ENCODE measurements at places on chromosomes 4 and X.

GRCh38 chr4:171846232-171846631, 33.0 kb downstream of the GALNTL6 start:
- DNase-seq: no peak

GRCh38 chr4:140612357-140612756, 43.6 kb upstream of the UCP1 start:
- DNase-seq: no peak

DNA sequence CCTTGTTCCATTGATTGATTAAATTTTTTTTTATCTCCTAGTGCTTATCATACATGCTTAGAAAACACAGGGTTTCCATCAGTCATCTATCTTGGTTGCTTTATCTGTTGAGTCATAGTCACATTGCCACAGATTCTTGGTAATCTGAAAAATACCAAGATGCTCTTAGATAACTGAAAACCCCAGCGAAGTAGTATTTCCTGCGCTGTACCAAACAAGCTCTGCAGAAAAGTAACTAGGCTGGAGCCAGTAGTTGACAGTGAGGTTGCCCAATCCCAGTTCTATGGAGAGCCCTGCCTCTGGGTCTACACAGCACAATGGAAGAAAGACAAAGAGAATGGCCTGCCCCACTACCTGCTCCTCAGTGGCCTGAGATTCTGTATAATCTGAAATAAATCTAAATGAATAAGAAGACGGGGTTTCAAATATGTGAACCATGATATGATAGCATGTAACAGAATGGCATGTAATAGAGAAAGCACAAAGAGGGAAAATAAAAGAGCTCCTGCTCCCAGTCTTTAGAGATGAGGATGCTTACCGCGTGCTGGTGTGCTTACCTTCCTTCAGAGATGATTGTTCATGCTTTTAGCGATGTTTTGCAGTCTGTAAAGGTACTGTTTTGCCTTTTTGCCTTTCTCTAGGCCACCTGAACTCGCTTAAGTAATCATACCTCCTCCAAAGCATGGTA, 55.3 kb upstream of the RAPGEF2 start:
- DNase-seq: no peak

GRCh38 chrX:41716222-41716621, 7.8 kb upstream of the GPR82 start:
- DNase-seq: no peak

DNA sequence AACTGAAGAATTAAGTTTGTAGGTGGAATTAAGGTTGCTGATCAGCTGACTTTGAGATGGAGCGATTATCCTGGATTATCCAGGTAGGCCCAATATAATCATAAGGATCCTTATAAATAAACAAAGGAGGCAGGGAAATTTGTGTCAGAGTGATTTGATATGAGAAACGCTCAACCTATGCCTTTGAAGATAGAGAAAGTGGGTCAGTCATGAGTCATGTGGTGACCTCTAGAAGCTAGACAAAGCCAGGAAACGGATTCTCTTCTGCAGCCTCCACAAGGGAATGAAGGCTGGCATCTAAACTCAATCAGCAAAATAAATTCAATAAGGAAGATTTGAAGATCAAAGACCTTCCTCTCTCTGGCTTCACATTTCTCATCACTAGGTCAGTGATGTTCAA, 41.5 kb upstream of the SMIM10 start:
- DNase-seq: no peak
